Suppressor macrophage treated with lipopolysaccharide for 1 hour (primary cell): ENCODE measurements at places on chromosomes 2 and 18.
A peak's percentile ranks its signal among the peaks of the same experiment; 100 is the strongest.

DNA sequence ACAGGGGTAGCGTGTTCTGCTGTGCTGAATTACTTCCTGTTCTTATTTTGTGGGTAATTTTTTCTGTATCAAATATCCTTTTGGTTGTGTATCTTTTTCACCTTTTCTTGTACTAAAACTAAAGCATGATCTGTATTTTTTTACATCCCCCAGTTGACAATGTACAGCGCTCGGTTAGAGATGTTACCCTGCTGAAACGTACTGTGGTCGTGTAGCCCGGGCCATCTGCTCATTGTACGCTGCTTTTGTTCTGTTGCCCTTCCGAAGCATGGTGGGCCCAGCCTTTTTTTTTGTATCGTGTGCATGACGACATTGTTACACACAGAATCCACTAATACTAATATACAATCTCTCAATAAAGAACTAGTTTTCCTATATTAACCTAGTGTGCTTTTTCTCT lies 233.1 kb downstream of the HAUS1 start:
- DNase-seq = no peak

DNA sequence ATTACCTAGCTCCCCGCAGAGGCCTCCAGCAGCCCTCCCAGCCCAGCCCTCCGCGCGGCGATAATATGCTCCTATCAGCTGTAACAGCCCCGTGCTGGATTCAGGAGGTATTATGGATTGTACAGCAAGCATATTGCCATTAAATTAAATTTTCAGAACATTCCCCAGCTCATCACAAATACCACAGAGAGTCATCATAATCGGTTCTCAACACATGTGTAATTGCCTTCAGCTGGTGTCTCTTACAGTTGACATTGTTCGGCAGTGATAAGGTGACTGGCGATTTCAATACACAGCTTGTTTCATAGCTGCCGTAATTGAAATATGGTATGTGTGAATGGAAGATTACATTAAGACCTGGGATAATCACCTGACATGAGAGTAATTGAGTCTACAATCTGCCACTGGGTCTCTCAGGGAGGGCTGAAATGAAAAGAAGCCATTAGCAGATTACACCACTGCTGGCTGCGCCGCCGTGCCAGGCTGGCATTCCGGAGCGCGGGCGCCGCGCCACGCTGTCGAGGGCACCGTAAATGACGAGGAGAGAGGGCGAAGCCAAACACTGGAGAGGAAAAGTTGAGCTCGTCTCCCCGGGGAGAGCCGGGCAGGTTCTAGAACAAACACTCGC lies 549.4 kb upstream of the SALL3 start:
- DNase-seq = no peak

DNA sequence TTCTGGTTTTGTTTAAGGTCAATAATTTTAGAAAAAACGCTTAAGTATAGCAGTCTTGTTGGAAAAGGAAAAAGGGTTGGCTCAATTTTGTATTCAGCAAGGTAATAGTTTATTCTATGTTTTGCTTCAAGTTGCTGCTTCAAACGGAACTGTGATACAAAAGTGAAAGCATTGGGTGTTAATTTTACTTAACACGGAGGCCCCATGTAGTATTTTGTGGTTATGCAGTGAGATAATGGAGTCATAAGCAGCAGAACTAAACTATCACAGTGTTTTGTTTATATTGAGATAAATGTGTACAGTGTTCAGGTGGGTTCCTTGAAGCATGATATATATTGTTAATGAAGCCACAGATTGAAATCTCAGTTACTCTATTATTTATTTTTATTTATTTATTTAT lies 67.0 kb upstream of the LYPD6B start:
- DNase-seq = peak; percentile 22

- DNase-seq = no peak
Observed at GRCh38 chr18:64384101-64384500, 235.2 kb upstream of the LINC00305 start.

GRCh38 chr18:70554854-70555445 lies 266.1 kb downstream of the SOCS6 start:
- DNase-seq = peak; percentile 6

GRCh38 chr2:177331466-177331997 lies 61.0 kb upstream of the AGPS start:
- DNase-seq = no peak

DNA sequence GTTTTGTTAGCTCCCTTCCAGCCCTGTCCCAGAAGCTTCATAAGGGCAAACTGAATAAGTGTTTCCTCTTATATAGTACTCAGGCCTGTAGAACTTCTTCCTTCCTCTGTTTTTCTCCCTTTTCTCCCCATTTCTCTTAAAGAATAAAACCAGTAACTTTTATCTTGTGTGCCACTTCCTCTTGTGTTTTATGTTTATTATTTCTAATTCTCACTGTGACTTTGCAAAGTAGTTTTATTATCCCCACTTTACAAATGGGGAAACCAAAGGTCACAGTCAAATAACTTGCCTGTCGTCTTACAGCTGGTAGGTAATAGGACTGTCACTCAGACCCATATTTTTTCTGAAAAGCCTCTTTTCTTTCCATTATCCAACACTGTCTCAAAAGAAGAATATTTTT lies 42.4 kb downstream of the RBBP8 start:
- DNase-seq = peak; percentile 47

DNA sequence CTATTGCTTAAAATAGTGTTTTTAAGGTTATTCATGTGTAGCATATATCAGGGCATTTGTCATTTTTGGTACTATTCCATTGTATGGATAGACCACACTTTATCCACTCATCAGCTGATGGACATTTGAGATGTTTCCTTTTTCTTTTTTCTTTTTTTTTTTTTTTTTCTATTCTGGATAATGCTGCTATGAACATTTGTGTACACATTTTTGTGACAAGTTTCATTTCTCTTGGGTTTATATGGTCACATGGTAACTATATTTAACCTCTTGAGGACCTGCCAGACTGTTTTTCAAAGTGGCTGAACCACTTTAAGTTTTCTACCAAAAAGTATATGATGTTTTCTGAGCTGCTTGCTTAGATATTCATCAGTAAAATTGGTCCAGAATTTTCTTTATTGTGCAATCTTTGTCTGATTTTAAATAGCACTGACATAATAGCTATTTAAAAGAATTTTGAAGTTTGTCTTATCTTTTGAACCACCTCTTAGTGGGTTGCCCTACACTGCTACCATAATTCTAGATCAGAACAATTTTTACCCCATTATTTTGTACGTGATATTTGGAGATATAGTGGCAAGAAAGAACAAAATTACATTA lies 219.4 kb upstream of the SIX3 start:
- no peak for DNase-seq

DNA sequence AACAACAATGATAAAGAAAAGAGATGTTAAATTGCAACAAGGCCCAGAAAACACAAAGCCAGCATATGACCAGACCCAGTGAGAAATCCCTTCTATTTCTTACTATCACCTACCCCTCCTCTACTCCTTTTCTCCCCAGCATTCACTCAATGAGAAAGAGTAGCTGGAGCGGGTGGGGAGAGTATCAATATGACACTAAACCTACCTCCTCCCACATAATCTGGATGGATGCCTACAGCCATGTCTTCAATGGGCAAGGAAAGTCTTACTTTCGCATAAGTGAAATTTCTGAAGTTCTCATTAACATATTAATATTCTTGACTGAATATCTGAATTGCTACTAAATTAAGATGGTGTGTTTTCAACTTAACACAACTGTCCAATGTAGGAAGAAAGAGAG lies 78.2 kb downstream of the AFF3 start:
- DNase-seq = no peak

DNA sequence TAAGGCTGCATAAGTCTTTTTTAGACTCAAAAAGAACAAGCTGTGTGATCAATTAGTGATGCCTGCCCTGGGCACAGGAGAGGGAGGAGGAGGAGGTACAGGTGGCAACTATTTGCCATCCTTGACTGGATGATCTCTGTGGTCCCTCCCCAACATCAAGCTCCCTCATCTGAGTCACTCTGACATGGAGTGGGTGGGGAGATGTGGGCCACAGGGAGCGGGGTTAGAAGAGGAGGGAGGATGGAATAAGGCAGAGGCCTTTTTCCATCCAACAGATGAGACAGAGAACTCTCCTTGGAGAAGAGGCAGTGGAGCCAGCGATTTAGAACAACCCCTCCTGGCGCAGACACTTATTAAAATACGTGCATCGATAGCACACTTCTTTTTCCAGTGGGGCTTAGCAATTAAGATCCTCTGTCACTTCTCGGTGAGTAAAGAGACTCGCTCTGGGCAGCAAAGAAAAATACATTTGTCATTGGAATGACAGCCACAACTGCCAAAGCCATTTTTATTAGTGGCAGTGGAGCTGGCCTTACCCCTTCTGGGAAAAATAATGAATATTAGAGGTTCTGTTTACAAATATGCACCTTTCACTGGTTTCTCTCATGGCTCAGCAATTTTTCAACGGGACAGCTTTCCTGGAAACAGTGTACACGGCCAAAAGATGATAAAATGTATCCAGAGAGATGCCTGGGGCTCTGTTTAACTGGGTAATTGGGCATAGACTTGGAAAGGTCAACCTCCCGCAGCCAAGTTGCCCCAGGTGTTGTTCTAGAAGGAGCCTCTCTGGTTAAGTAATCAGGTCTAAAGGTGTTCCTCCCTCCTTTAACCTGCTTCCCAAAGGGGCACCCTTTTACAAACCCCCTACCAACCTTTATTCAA lies 238.4 kb upstream of the CXCR4 start:
- no peak for DNase-seq

DNA sequence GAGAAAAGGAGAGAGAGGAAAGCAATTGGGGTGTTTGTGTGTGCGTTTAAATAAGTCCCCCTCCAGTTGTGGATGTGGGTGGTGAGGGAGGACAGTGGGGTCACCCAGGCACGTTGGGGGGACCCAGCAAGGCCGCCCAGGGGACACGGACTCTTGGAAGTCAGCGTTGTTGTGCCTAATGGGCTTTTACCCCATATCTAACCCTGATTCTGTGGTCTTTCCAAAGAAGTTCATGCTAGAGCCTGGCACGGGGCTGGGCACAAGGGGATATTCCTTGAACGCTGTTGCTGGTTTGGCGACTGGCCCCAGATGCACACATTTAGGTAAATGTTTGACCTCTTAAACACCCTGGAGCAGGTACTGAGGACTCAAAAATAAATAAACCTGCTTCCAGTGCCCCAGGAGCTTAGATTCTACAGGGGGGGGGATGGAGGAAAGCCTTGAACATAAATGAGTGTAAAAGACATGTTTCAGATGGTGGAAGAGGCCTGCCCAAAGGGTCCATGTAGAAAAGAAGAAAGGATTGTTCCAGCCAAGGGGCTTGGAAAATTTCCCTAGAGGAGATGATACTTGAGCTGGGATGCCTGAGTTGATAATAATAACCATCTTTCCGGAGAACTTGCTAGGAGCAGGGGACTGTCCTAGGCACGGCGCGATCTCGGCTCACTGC lies 97.7 kb upstream of the SIX3 start:
- no peak for DNase-seq

DNA sequence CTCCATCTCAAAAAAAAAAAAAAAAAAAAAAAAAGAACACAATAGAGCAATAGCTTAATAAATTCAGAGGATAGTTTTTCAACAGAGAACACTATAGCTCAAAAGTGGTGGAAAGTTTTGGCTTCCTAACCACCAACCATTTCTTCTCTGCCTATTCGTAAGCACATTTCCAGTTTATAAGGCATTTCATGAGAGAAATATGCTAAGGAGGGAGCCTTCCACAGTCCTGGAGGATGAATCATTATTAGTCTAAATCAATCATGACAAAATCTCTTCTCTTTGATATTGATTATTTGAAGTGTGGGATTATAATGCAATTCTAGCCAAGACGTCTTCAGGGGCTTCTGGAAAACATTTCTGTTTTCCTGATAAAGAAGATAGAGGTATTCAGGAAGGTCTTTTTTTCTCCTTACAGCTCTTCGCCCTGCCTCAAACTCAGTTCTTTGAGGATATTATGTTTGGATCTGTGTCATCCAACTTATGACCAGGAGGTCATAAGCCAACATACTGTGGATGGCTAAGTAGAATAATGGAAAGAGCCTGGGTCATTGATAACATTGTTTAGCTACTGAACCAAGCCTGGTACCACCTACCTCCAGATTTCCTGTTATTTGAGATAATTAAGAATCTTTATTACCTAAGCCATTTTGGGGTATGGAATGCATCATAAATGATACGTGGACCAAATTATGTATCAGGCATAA lies 207.3 kb downstream of the TRIB2 start:
- no peak for DNase-seq

DNA sequence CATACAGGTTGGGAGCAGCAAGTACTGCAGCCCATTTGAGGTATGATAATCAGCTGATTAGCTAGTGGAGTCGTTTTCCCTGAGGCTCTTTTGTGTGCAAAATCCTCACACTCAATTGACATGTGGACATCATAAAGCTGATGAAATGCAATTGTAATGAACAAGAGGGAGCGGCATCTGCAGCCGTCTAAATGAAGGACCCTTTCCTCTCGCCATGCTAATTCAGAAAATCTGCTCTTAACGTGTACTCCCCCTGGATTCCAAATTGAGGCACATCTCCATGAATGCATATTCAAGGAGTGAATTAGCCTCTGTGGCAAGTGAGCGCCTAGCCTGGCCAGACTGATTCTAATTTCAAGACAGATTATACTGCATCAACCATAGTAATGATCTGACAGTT lies 260.9 kb upstream of the ATP5MC3 start:
- DNase-seq = no peak
